ENCODE measurements at places on chromosomes 2 and 18. TPM values are rescaled to one million over a fixed set of nuclear protein-coding genes. Genes with fewer than 3 reads are reported as not detected.

SMYD1 gene
- 3.7 TPM for total RNA-seq

SCN7A gene
- 16.5 TPM for total RNA-seq

SLC4A5 gene
- 65.9 TPM for total RNA-seq

SKA1 gene
- 2.7 TPM for total RNA-seq

CYTIP gene
- total RNA-seq, result 7.4 TPM

ALPG gene
- total RNA-seq, result 0.34 TPM

STRN gene
- total RNA-seq, result 15.0 TPM

NETO1 gene
- 1.6 TPM for total RNA-seq

NEU2 gene
- not detected for total RNA-seq

TBR1 gene
- total RNA-seq, result not detected

BOD1L2 gene
- total RNA-seq, result not detected

AFTPH gene
- 68.1 TPM for total RNA-seq

BCS1L gene
- total RNA-seq, result 42.9 TPM

UGT1A4 gene
- not detected for total RNA-seq

KCTD1 gene
- 40.5 TPM for total RNA-seq

CRACDL gene
- total RNA-seq, result 4.1 TPM

Data from prostate gland (tissue), 2 donors.